ENCODE measurements at places on chromosomes 12 and 14.

GRCh38 chr12:95198914-95199313, 18.4 kb downstream of the FGD6 start:
- no peak for DNase-seq

- DNase-seq: peak; percentile 70
Observed at GRCh38 chr14:31229638-31230572, 22.3 kb upstream of the HECTD1 start.

DNA sequence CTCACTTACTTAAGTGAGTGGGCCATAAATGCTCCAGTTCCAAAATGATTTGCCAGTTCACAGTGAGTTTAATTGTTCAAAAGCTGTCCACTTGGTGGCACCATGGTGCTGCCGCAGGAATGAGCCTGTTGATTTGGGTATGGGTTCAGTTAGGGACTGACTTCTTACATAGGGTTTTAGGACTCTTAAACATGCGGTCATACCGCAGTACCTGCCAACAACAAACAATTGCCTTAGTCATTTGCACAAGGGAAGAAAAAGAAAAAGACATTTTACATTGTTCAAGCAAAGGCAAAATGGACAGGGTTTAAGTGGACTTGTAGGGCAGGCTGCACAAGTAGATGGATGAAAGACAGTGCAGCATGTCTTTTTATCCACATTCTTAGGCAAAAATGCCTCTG, 80.0 kb upstream of the DBX2 start:
- peak; percentile 76 for DNase-seq

GRCh38 chr12:18808221-18808620, 70.3 kb downstream of the CAPZA3 start:
- no peak for DNase-seq

DNA sequence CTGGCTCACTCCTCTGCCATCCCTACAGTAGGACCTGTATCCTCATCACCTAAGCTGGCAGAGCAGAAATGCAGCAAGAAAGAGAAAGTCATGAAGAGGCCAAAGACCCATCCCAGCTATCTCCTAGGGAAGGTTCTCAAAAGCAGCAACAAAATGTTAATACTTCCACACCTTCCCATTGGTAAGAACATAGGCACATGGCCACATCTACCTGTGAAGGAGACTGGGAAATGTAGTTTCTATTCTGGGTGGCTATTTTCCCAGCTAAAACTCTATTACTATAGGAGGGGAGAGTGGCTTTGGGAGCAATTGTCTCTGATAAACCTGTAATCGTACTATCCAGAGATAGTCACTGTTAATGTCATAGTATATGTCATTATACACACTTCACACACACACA, 13.7 kb upstream of the EIF2B2 start:
- DNase-seq: no peak
